ACHN (cell line): ENCODE measurements at places on chromosomes 5 and 9.

- no peak for DNase-seq
These were observed 40.3 kb downstream of the ARHGEF37 start for GRCh38 chr5:149621415-149622098.

GRCh38 chr9:78031444-78031892 is at the start of gene GNAQ:
Gene GNAQ (minus strand): TSS chr9:78031811. CDS start chr9:78031235, 576 bp downstream.
- DNase-seq = no peak

- no peak for DNase-seq
These were observed 17.7 kb downstream of the ANGPTL2 start for GRCh38 chr9:127104581-127105311.

- DNase-seq = no peak
These were observed 14.7 kb downstream of the LRRC70 start for GRCh38 chr5:62593331-62593730.

GRCh38 chr5:98786191-98786853 is 12.9 kb downstream of the RGMB start:
- DNase-seq = no peak

GRCh38 chr9:112783551-112783954 is 33.0 kb downstream of the SNX30 start:
- DNase-seq = no peak

GRCh38 chr5:132176521-132176945 is 51.1 kb downstream of the P4HA2 start:
- no peak for DNase-seq

DNA sequence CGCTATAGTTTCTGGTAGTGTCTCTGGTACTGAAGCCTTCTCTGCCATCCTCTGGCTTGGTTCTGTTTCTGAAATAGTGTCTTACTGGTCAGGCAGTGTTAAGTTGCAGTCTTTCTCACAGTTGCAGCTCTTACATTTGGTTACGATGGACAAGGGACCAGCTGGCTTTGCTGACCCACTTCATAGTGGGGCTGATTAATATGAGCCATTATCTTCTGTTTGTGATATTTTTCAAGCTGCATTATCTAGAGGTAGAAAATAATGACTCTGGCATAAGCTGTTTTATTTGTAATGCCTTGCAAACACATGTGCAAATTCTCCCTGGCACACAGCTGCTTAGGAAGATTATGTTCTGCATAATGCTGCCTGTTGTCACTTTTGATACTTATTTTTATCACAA is 199.1 kb downstream of the KDM4C start:
- no peak for DNase-seq
